ENCODE measurements at places on chromosomes 1 and 21.

GRCh38 chr1:213296558-213296957, 245.5 kb downstream of the RPS6KC1 start:
- DNase-seq, result no peak
- no peaks in the 10 kb centered on the region for H3K36me3 ChIP-seq
- H3K27ac ChIP-seq, result no peak overlapping the region
- no peak overlapping the region for H3K4me3 ChIP-seq
- no peaks in the 10 kb centered on the region for H3K4me1 ChIP-seq

- H3K4me1 ChIP-seq, result no peaks in the 10 kb centered on the region
- no peak overlapping the region for H3K27ac ChIP-seq
- no peaks in the 10 kb centered on the region for H3K36me3 ChIP-seq
- H3K4me3 ChIP-seq, result no peak overlapping the region
- no peaks in the 10 kb centered on the region for H3K27me3 ChIP-seq
- no peak for DNase-seq
Measured at GRCh38 chr1:34366875-34367624, 190.3 kb downstream of the C1orf94 start.

GRCh38 chr21:35142036-35142815, 93.1 kb upstream of the RUNX1 start:
- no peak overlapping the region for H3K27ac ChIP-seq
- H3K27me3 ChIP-seq, result no peaks in the 10 kb centered on the region

DNA sequence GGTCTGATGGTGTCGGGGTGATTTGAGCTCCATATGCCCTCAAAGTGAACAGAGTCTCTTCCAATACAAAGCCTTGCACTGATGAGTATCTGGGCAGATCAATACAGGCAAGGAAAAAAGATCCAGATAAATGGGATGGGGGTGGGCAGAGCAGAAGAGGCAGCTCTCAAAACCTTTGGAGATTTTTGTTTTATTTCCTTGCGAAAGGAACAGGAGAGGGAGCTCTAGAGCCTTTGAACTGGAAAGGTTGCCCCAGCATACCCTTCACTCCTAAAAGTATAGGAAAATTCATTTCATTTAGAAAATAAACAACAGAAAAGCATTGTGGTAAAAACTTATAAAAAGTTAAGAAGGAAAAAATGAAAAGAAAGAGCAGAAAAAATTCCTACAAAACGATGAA, 31.4 kb upstream of the OLIG2 start:
- DNase-seq, result no peak
- no peaks in the 10 kb centered on the region for H3K36me3 ChIP-seq
- no peaks in the 10 kb centered on the region for H3K4me1 ChIP-seq
- H3K27ac ChIP-seq, result no peak overlapping the region
- H3K4me3 ChIP-seq, result no peak overlapping the region

DNA sequence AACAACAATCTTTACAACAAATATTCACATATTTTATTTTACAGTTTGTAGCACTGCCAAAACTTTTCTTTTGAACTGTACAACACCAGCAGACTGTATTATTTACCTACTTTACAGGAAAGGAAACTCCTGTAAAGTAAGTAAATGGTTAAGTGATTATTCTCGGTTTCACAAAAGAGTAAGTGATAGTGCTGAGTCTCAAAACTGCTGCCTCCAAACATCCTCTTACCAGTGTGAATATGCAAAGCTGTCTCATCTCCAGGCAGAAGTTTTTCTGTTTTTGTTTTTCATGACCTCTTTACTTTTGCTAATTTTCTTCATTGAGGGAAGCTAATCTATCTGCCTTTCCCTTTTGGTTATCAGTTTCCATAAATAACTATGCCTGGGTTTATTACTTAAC, 286.7 kb downstream of the SRGAP2C start:
- no peaks in the 10 kb centered on the region for H3K27me3 ChIP-seq
- DNase-seq, result no peak
- H3K27ac ChIP-seq, result no peak overlapping the region
- no peaks in the 10 kb centered on the region for H3K36me3 ChIP-seq
- H3K4me1 ChIP-seq, result no peaks in the 10 kb centered on the region

DNA sequence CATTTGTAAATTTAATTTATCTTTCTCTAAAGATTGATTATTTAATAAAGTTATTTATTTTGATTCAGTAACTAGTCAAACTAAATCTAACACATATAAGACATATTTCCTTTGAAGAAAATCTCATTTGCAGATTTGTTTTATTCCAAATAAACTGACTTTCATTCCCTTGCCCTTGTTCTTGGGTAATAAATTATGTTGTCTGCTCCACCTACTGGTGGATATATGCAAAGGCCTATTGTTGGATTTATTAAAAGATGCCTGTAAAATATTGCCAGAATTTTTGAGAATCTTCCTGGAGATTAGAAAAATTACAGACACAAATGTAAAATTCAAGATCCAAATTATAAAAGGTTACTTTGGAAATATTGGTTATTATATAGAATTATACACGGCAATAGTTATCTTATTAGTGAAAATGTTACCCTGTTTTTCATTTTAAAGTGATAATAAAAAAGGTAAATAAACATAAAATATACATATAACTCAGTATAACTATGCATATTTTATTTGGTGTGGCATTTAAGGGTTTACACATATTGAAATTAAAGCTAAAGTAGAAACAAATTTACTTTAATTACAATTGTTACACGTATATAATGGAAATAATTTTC, 116.1 kb downstream of the SPATA17 start:
- H3K4me1 ChIP-seq, result no peaks in the 10 kb centered on the region
- DNase-seq, result peak; percentile 15

Data from kidney (tissue), 22 donors.